NCI-H1105 treated with DMSO at 0.1 percent for 48 hours (cell line): ENCODE measurements at places on chromosomes 5 and 9.

DNA sequence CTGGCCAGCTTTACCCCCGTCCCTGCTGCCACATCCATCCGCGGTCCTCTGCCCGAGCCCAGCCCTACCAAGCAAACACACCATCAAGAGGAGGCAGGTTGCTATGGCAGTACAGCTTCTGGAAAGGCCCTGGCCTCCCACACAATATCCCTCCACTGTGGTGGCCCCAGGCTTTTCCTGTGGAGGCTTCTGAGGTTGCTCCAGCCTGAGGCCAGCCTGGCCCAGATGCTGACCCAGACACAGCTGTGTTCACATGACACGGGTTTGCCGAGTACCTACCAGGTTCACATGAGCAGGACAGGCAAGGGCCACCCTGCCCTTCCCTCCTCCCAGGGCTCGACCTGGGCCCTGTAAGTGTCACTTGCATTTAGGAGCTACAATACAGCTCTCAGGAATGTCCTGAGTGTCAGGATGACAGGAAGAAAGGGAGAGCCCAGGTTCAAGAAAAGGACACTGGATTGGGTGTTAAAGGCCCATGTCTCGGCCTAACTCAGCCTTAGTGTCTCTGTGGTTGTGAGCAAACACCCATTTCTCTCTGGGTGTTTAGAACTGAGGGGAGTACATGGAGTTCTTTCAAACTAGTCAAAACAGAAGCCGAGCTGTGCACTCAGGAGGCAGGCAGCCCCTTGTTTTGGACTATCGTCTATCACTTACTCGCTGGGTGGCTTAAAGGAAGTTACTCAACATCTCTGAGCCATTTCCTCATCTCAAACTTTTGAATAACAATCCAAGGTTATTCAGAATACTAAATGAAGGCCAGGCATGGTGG, 40.2 kb downstream of the NAIF1 start:
- DNase-seq, result no peak

DNA sequence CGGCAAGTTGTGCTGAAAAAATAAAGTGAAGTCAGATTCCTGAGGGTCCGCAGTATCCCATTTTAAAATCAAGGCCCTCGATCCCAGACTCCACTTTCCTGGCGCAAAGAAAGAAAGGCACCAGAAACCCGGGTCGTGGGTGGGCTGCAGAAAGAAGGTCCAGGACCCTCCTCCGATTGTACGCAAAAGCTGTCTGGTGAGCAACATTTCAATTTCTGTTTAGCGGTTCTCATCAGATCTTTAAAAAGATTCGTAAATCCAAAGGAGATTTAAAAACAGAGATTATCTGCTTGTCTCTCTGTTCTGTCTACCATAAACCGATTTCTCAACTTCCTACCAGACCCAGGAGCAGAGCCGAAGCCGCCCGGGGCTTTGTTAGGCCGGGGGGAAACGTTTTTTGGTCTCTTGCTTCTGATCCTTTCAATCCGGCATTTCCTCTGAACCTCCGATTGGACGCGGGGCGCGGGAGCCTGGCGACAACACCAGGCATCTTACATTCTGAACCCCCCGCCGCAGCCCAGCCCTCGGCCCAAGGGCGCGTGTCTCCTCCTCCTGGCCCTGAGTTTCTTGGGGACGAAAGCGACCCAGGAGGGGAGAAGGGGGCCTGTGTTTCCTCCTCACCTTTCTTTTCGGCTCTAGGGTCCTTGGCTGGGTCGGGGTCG, 746 bp downstream of the NKX2-5 start:
- DNase-seq, result peak; percentile 27

GRCh38 chr9:112495614-112496013, 9.0 kb downstream of the KIAA1958 start:
- DNase-seq, result no peak

- no peak for DNase-seq
Measured at GRCh38 chr9:4927701-4928100, 57.4 kb upstream of the JAK2 start.

GRCh38 chr5:66967826-66968262, 228.8 kb downstream of the CD180 start:
- DNase-seq, result no peak
